ENCODE measurements at places on chromosomes 4 and X.

GRCh38 chrX:107273795-107274194, 67.4 kb downstream of the DNAAF6 start:
- no peak for DNase-seq

GRCh38 chr4:142353149-142353738, 492.9 kb downstream of the INPP4B start:
- no peak for DNase-seq

GRCh38 chr4:97144199-97144598, 999.1 kb downstream of the STPG2 start:
- DNase-seq = no peak

GRCh38 chr4:123786920-123787319, 390.3 kb downstream of the SPRY1 start:
- DNase-seq = no peak

- DNase-seq = no peak
These were observed 28.4 kb upstream of the ADH7 start for GRCh38 chr4:99463566-99463965.

- DNase-seq = no peak
These were observed 2731.9 kb downstream of the ARAP2 start for GRCh38 chr4:33512397-33512796.

DNA sequence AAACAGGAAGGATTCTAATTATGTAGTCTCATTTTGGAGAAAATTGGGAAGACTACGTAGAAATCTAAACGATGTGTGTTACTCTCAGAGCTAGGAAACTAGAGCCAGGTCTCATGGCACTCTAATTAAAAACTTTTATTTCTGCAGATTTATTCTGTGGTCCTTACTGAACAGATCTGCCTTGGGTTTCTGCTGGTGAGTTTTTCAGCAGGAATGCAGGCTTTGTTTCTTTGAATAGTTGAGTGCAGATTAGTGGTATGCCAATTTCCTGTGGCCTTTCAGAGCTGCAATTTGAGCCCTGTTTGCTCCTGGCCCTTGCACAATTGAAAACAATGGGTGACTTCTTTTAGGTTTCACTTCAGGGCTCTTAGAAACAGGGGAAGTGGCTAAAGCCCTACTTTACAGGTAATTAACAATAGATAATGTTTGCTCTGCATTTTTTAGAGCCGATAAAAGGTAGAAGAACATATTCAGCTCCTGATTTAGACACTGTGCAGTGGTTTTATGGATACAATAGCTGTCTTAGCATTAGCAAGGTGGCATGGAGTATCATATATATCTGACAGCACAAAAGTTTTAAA, 21.8 kb downstream of the SPRY1 start:
- DNase-seq = peak; percentile 92

DNA sequence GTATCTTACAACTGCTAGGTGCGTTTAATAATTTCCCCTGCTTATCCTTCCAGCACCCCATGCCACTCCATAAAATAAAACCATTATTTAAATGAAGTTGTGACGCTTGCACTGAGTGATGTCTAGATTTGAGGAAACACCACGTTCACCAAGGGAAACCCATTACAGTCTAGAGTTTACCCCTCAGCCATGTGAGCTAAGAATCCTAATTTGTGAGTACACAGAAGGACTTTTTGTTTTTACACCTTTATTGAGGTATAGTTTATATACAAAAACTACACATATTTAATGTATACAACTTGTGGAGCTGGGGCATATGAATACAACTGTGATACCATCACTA, 326.8 kb downstream of the RAPGEF2 start:
- no peak for DNase-seq

Data from NCI-H1436 treated with DMSO at 0.1 percent for 48 hours (cell line).